ENCODE measurements at places on chromosomes 2 and 18. TPM values are rescaled to one million over a fixed set of nuclear protein-coding genes. Genes with fewer than 3 reads are reported as not detected.

Gene COL4A4
- 0.31 TPM for polyA plus RNA-seq

Gene LYG2
- polyA plus RNA-seq: 0.24 TPM

Gene ACMSD
- 0.28 TPM for polyA plus RNA-seq

Gene GCG
- polyA plus RNA-seq: 12.2 TPM

Gene POTEJ
- polyA plus RNA-seq: 0.07 TPM

Gene SLC9A2
- 0.84 TPM for polyA plus RNA-seq

Gene POMC
- 6.4 TPM for polyA plus RNA-seq

Gene DCC
- polyA plus RNA-seq: 0.13 TPM

Gene D2HGDH
- 19.7 TPM for polyA plus RNA-seq

Gene SP9
- not detected for polyA plus RNA-seq

Gene FOSL2
- polyA plus RNA-seq: 12.3 TPM

Gene IL36G
- 0.14 TPM for polyA plus RNA-seq

Gene C2orf15
- not detected for polyA plus RNA-seq

Gene PRKRA
- polyA plus RNA-seq: 50.7 TPM

Gene RFX8
- 2.2 TPM for polyA plus RNA-seq

Gene UGT1A9
- not detected for polyA plus RNA-seq

Gene TTR
- polyA plus RNA-seq: 11.7 TPM

Gene ALLC
- polyA plus RNA-seq: not detected

Gene PROM2
- polyA plus RNA-seq: 1.0 TPM

Gene POTEI
- polyA plus RNA-seq: 0.08 TPM

Gene KRTCAP3
- 3.0 TPM for polyA plus RNA-seq

Gene INHBB
- polyA plus RNA-seq: 0.35 TPM

Gene IWS1
- polyA plus RNA-seq: 47.4 TPM

Gene ACVR1C
- 1.1 TPM for polyA plus RNA-seq

Gene ANKRD29
- polyA plus RNA-seq: 3.6 TPM

Gene GPR75
- 2.0 TPM for polyA plus RNA-seq

Gene CAPN14
- polyA plus RNA-seq: 0.05 TPM

Gene IL36RN
- not detected for polyA plus RNA-seq

Gene MC4R
- 0.34 TPM for polyA plus RNA-seq

Gene METTL5
- 56.9 TPM for polyA plus RNA-seq

Gene MOGAT1
- polyA plus RNA-seq: not detected

Gene DYNAP
- not detected for polyA plus RNA-seq

Gene FN1
- polyA plus RNA-seq: 538 TPM

Gene RPIA
- 25.7 TPM for polyA plus RNA-seq

Gene DUSP19
- 2.2 TPM for polyA plus RNA-seq

Gene LTBP1
- 87.3 TPM for polyA plus RNA-seq

Gene SCN7A
- 64.8 TPM for polyA plus RNA-seq

Gene SERPINB4
- polyA plus RNA-seq: 0.34 TPM

Gene VPS54
- 26.7 TPM for polyA plus RNA-seq

Gene CPS1
- 28.9 TPM for polyA plus RNA-seq

Gene NYAP2
- polyA plus RNA-seq: 0.28 TPM

Gene CNTNAP5
- 0.16 TPM for polyA plus RNA-seq

Gene SANBR
- 8.2 TPM for polyA plus RNA-seq

Gene IL36B
- polyA plus RNA-seq: not detected

Gene SOX11
- 24.2 TPM for polyA plus RNA-seq

Gene KIF5C
- polyA plus RNA-seq: 0.86 TPM

Gene ALPI
- polyA plus RNA-seq: not detected

Gene PRSS56
- 2.4 TPM for polyA plus RNA-seq

Gene CTDSP1
- 94.5 TPM for polyA plus RNA-seq

Gene CROCC2
- 0.50 TPM for polyA plus RNA-seq

Gene GPN1
- 29.3 TPM for polyA plus RNA-seq

Gene SRSF7
- polyA plus RNA-seq: 122 TPM

Gene ZNF521
- 46.1 TPM for polyA plus RNA-seq

Gene TBR1
- polyA plus RNA-seq: not detected
